ENCODE measurements at places on chromosomes 5 and 9.

- H3K27ac ChIP-seq: no peak overlapping the region
- no peaks in the 10 kb centered on the region for H3K27me3 ChIP-seq
- H3K4me3 ChIP-seq: no peak overlapping the region
- H3K36me3 ChIP-seq: no peaks in the 10 kb centered on the region
These were observed 428.6 kb upstream of the TLE4 start for GRCh38 chr9:79143211-79143610.

DNA sequence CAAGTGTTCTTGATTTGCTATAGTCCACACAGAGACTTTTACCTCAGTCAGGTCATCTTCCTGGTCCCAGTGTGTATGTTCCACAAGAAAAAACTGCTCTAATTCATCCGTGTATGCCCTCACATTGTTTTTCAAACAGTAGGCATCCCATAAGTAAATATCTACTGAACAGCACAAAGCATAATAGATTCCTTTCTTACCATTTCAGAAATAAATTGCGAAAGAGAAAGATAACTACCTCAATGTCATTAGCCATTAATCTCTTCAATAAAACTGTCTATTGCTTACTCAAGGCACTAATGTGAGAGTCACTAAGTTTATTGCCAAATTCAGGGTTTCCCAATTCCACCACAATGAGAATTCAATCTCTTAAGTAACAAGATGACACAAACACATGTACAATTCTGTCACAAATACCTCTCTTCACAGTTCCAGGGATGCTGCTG lies 9.6 kb downstream of the FBXW2 start:
- H3K4me1 ChIP-seq: peaks cover 16% of the 10 kb centered on the region
- H3K27me3 ChIP-seq: no peaks in the 10 kb centered on the region
- no peak overlapping the region for H3K27ac ChIP-seq
- H3K4me3 ChIP-seq: no peak overlapping the region

- DNase-seq: no peak
- H3K4me1 ChIP-seq: no peaks in the 10 kb centered on the region
- H3K4me3 ChIP-seq: no peak overlapping the region
- no peaks in the 10 kb centered on the region for H3K27me3 ChIP-seq
These were observed 39.2 kb downstream of the NUP188 start for GRCh38 chr9:128986671-128987070.

DNA sequence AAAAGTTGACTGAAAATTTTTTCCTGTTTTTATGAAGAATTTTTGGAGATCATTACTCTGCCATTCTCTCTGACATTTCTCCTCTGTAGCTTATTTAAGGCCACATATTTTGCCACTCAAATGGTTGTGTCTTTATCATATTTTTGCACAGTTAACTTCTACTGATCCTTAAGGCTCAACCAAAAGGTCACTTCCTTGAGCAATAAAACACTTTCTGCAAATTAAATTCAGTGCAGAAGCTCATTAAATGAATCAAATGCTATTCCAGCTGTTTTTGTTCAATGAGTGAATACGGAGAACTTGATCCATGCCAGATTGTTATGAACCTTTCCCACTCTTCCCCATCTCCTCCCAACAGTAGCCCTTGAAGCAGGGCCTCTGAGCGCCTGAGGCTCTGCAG lies 93.8 kb upstream of the EPB41L4A start:
- no peaks in the 10 kb centered on the region for H3K36me3 ChIP-seq
- no peaks in the 10 kb centered on the region for H3K27me3 ChIP-seq
- DNase-seq: no peak
- H3K4me1 ChIP-seq: no peaks in the 10 kb centered on the region

DNA sequence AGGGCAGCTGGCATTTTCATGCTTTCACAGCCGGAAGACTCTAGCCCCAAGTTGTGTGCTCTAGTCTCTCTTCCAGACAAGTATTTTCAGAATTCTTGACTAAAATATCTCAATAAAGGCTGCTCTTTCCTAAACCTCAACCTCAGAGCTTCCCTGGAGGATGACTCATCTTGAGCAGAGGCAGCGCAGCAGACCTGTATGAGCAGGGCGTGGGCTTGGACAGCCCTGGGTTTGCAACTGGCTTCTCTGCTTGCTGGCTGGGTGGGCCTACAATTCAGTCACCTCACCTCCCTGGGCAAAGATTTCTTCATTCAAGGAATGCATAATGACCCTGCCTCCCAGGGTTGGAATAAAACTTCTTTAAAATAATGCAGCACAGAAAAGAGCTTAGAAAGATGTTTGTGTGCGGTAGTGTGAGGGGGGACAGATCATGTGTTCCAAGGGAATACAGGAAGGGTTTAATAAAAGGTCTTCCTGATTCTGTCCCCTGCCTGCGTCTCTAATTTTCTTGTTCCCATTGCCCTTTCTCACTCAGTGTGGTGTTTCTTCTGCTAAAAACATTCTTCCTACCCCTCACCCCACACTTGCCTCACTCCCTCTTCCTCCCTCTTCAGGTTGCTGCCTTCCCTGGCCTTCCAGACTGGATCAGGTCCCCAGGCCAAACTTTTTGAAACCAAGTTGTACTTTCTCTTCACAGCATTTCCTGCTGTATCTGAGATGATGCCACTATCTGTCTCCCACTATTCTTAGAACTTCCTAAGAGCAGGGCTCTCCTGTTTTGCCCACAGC lies 39.4 kb upstream of the MAP1B start:
- H3K4me1 ChIP-seq: no peaks in the 10 kb centered on the region
- DNase-seq: no peak
- no peaks in the 10 kb centered on the region for H3K27me3 ChIP-seq
- no peak overlapping the region for H3K4me3 ChIP-seq
- no peak overlapping the region for H3K27ac ChIP-seq

- H3K36me3 ChIP-seq: peaks cover 12% of the 10 kb centered on the region
- no peak for DNase-seq
- H3K4me1 ChIP-seq: peaks cover 82% of the 10 kb centered on the region
- no peak overlapping the region for H3K4me3 ChIP-seq
- peak overlapping the region; percentile 11 for H3K27ac ChIP-seq
These were observed 6.8 kb downstream of the MACROH2A1 start for GRCh38 chr5:135392256-135392655.

DNA sequence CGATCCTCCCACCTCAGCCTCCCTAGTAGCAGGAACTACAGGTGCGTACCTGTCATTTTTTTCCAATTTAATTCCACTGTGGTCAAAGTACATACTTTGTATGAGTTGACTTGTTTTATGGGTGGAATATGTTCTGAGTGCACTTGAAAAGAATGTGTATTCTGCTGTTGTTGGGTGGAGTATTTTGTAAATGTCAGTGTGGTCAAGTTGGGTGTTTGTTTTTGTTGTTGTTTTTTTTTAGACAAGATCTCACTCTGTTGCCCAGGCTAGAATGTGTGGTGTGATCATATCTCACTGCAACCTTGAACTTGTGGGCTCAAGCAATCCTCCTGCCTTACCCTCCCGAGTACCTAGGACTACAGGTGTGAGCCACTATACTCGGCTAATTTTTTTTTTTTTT lies 17.9 kb downstream of the SLC25A25 start:
- H3K4me1 ChIP-seq: peaks cover 2% of the 10 kb centered on the region
- DNase-seq: no peak
- H3K36me3 ChIP-seq: no peaks in the 10 kb centered on the region
- H3K27ac ChIP-seq: no peak overlapping the region

GRCh38 chr5:171808951-171809350 lies 23.3 kb downstream of the SMIM23 start:
- no peaks in the 10 kb centered on the region for H3K4me1 ChIP-seq
- H3K27ac ChIP-seq: no peak overlapping the region
- H3K4me3 ChIP-seq: no peak overlapping the region
- DNase-seq: no peak

GRCh38 chr9:134294153-134295071 lies 31.8 kb upstream of the RXRA start:
- H3K4me3 ChIP-seq: peak overlapping the region; percentile 17
- H3K27me3 ChIP-seq: no peaks in the 10 kb centered on the region
- peaks cover 20% of the 10 kb centered on the region for H3K4me1 ChIP-seq
- H3K36me3 ChIP-seq: no peaks in the 10 kb centered on the region
- no peak overlapping the region for H3K27ac ChIP-seq

GRCh38 chr9:86328156-86328555 lies 26.1 kb downstream of the TUT7 start:
- no peak overlapping the region for H3K4me3 ChIP-seq
- DNase-seq: no peak
- H3K4me1 ChIP-seq: no peaks in the 10 kb centered on the region
- no peak overlapping the region for H3K27ac ChIP-seq

GRCh38 chr5:98786191-98786853 lies 12.9 kb downstream of the RGMB start:
- no peak overlapping the region for H3K27ac ChIP-seq
- peaks cover 59% of the 10 kb centered on the region for H3K4me1 ChIP-seq
- no peaks in the 10 kb centered on the region for H3K27me3 ChIP-seq
- no peaks in the 10 kb centered on the region for H3K36me3 ChIP-seq
- DNase-seq: no peak

DNA sequence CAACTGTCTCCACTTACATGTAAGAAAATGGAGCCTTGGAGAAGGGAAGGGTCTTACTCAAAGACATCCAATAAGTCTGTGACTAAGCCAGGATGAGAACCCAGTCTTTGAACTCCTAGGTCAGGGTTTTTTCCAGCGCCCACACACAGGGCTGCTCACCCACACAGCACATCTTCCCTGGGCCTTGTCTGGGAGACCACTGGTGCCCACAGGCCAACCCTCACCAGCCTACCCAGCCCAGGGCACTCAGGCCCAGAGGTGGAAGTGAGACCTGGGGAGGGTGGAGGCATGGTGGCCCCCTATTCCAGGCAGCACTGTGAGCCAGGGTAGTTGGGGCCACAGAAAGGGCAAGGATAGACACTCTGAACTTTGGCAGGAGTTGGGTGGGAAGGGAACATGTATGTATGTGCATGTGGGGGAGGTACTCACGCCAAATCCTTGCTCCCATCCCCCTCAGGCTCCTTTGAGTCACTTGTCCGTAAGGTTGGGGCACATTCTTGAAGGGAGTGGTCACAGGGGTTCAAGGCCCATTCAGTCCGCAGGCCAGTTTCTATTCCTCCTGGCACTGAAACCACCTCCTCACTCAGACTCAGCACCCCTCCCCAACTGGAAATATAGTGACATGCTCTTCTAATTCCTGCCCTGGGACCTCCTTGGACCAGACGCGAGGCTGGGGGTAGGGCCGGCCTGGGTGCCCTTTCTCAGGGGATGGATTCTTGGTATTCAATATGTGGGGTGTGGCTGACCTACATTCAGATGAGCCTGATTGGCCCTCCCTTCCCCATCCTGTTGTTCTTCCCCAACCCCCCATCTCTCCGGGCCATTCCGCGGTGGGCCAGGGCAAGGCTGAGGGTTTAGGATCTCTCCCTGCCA lies 2.9 kb upstream of the SLC4A9 start:
- no peaks in the 10 kb centered on the region for H3K27me3 ChIP-seq
- DNase-seq: no peak
- H3K4me1 ChIP-seq: peaks cover 10% of the 10 kb centered on the region
- H3K36me3 ChIP-seq: no peaks in the 10 kb centered on the region
- no peak overlapping the region for H3K4me3 ChIP-seq
- no peak overlapping the region for H3K27ac ChIP-seq
